ENCODE measurements at places on chromosomes 13 and 19. TPM values are rescaled to one million over a fixed set of nuclear protein-coding genes. Genes with fewer than 3 reads are reported as not detected.

GRCh38 chr19:49419173-49419572 is 4.1 kb downstream of the PTH2 start:
- DNase-seq: no peak

- DNase-seq: no peak
These were observed 169.5 kb upstream of the EDNRB start for GRCh38 chr13:78087966-78088678.

- peak; percentile 38 for DNase-seq
These were observed 21.4 kb upstream of the TCF3 start for GRCh38 chr19:1673645-1674292.

The EPN1 gene
- total RNA-seq: 73.4 TPM

DNA sequence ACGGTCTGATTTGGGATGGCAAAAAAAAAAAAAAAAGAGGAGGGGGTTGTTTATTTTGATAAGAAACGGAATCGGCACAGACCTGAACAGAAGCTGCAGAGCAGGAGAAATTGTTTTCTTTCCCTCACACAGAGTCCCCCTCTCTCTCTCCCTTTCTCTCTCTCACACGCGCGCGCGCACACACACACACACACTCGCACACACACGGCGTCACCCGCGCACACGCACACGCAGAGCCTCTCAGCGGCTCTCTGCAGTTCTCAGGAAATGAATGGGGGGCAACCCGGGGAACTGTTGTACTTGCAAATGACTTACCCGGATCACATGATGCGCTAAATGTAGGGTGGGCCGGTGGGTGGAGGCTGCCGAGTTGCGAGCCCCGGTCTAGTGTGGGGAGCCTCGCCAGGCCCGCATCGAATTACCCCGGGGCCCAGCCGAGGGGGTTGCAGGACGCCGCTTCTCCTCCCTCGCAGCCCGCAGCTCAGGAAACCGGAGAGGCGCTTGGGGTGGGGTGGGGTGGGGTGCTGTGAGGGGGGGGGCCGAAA is 475 bp downstream of the KLF12 start:
- peak; percentile 93 for DNase-seq

GRCh38 chr19:48858984-48859710 is 9.3 kb downstream of the PLEKHA4 start:
- no peak for DNase-seq

The THAP8 gene
- total RNA-seq: 14.4 TPM

The CHST8 gene
- total RNA-seq: not detected

The B3GLCT gene
- 5.0 TPM for total RNA-seq

GRCh38 chr13:71583581-71583980 is 283.4 kb downstream of the DACH1 start:
- no peak for DNase-seq

The KLHL1 gene
- not detected for total RNA-seq

- DNase-seq: peak; percentile 87
These were observed 2.9 kb downstream of the WDR83 start for GRCh38 chr19:12669270-12670158.

The PCP2 gene
- total RNA-seq: not detected

DNA sequence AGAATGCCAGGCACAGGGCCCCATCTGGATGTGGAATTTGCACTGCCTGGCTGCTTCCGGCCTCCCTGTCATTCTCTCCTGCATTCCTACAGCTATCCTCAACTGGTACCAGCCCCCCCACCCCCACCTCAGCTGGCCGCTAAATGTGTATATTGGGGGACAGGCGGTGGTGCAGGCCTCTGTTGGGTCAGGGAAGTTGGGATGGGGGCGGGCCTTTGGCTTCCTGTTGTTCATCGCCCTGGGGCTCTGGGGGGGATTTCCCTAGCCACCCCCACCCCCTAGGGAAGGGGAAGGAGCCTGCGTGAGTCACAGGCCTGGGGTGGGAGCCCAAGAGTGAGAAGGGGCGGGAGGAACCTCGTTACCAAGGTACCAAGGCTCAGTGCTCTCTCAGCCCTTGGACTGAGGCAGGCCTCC is 10.6 kb downstream of the POU2F2 start:
- DNase-seq: no peak

All from myocyte (in vitro differentiated cells).